ENCODE measurements at places on chromosomes 12 and 14. TPM values are rescaled to one million over a fixed set of nuclear protein-coding genes. Genes with fewer than 3 reads are reported as not detected.

DNA sequence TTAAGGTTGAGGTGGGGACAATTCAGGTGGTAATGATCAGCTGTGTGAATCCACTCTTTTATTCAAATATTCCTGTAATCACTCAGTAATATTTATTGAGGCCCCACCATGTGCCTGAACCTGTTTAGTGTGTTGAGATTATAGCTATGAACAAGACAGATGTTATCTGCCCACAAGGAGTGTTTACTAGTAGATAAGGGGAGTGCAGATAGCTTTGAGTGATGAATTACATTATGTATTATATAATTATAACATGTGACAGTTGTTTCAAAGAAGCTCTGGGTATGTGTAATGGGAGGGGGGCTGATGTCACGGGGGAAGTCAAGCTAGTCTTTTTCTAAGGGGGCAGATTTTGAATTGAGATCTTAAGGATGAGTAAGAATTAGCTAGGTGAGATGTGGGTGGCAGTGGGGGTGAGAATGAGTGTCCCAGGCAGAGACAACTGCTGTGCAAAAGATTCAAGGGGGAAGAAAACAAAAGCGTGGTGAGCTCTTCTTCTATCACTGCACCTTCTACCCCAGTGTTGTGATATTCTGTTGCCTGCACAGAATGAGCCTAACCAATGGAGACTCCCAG is 21.3 kb upstream of the SRRM4 start:
- H3K27ac ChIP-seq, result no peak overlapping the region
- no peaks in the 10 kb centered on the region for H3K27me3 ChIP-seq
- no peak for DNase-seq

The AQP5 gene
- polyA plus RNA-seq, result 2.9 TPM

The WIF1 gene
- not detected for polyA plus RNA-seq

DNA sequence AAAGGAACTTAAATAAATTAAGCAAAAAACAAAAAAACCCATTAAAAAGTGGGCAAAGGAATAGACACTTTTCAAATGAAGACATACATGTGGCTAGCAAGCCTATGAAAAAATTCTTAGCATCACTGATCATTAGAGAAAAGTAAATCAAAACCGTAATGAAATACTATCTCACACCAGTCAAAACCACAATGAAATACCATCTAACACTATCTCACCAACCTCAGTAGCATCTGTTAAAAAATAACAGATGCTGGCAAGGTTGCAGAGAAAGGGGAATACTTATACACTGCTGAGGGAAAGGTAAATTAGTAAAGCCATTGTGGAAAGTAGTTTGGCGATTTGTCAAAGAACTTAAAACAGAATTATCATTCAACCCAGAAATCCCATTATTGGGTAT is 381.1 kb downstream of the FLRT2 start:
- no peak overlapping the region for H3K4me3 ChIP-seq
- DNase-seq, result no peak
- no peak overlapping the region for H3K27ac ChIP-seq
- H3K27me3 ChIP-seq, result no peaks in the 10 kb centered on the region

The ACVRL1 gene
- polyA plus RNA-seq, result 13.3 TPM

The CD4 gene
- 7.3 TPM for polyA plus RNA-seq

DNA sequence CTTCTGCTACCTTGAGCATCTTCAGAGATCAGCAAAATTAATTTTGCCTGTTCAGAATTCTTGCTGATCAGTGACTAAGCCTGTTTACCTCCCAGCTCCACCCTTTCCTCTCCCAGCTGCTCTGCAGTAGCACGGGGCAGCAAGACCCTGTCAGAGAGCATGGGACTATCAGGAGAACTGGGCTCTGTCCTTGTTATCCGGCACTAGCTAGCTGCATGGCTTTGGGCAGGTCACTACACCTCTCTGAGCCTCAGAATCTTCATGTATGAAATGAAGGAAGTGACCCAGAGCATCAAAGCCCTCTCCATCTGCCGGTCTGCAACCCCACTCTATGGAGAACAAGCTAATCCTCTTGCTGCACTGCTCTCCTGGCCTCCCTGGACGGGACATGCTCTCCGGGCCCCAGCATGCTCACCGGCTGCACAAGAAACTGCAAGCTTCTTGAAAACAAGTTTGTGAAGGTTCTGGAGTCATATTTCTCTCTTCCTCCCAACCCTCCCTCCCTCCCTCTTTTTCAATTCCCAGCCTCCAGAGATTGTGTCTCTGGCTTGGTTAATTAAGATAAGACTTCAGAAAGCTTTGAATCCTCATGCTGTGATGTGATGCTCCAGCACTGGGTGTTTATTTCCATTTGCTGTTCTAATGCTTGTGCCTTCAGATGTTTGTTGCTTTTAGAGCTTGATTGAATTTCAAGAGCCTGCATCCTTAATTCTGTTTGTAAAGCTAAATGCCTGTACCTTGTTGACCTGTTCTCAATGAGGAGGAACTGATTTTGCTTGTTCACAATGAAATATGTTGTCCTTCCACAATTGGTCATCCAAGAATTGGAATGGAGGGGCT is 101.1 kb downstream of the CRACR2A start:
- DNase-seq, result no peak
- H3K4me3 ChIP-seq, result no peak overlapping the region
- H3K4me1 ChIP-seq, result no peaks in the 10 kb centered on the region
- no peak overlapping the region for H3K27ac ChIP-seq

DNA sequence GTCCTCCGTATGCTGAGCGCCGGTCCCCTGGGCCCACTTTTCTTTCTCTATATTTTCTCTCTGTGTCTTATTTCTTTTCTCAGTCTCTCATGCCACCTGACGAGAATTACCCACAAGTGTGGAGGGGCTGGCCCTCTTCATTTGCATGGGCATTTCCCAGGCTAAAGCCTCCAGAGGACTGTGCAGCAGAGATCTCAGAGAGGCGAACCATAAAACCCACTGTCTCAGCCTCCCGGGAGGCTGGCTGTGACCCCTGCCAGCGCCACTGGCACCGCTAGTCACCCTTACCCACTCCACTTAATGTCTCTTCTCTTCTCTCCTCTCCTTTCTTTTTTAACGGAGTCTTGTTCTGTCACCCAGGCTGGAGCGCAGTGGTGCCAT is 7.1 kb upstream of the SERPINA9 start:
- H3K36me3 ChIP-seq, result no peaks in the 10 kb centered on the region
- peaks cover 30% of the 10 kb centered on the region for H3K27me3 ChIP-seq
- DNase-seq, result no peak
- H3K4me1 ChIP-seq, result no peaks in the 10 kb centered on the region
- no peak overlapping the region for H3K4me3 ChIP-seq
- H3K27ac ChIP-seq, result no peak overlapping the region

DNA sequence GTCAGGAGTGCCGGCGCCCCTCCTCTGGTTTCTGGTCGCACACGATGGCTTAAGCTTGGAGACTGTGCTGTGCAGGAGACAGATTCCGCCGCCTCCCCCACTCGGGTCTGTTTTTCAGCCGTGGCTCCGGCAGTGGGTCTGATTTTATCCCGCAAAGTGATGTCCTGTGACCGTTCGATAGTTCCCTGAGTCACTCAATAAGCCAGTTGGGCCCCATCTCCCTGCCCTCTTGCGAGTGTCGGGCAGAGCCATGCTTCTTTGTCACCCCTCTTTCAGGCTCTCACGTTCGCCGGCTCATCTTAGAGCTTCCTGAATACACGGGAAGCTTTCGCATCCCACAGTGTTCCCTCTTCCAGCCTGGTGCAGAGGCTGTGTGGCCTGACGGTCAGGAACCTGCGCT is 127.8 kb upstream of the RFLNA start:
- no peak for DNase-seq
- no peaks in the 10 kb centered on the region for H3K27me3 ChIP-seq
- H3K27ac ChIP-seq, result no peak overlapping the region
- no peaks in the 10 kb centered on the region for H3K4me1 ChIP-seq
- no peak overlapping the region for H3K4me3 ChIP-seq
- H3K36me3 ChIP-seq, result no peaks in the 10 kb centered on the region

- no peak overlapping the region for H3K4me3 ChIP-seq
- DNase-seq, result no peak
- H3K4me1 ChIP-seq, result no peaks in the 10 kb centered on the region
- no peaks in the 10 kb centered on the region for H3K27me3 ChIP-seq
Observed at GRCh38 chr12:55188974-55189556, 31.8 kb upstream of the OR10A7 start.

DNA sequence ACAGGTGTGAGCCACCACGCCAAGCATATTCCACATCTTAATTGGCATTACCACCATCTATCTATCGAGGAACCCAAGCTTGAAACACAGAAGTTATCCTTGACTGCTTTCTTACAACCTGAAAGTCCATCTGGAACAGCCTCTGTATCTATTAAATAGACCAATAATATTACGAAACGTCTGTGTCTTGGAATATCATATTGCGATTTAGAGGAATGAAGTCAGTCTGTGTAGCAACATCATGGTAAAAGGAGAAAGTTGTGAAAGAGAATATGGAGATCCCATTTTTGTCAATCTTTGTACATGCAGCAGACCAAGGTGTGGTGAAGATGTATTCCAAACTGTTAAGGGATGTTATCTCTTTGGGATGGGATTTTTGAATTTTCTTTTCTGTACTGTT is 25.8 kb upstream of the MAX start:
- no peak overlapping the region for H3K4me3 ChIP-seq
- no peaks in the 10 kb centered on the region for H3K4me1 ChIP-seq
- no peaks in the 10 kb centered on the region for H3K27me3 ChIP-seq
- H3K27ac ChIP-seq, result no peak overlapping the region
- DNase-seq, result no peak

GRCh38 chr14:58738876-58739275 is 101.1 kb downstream of the DACT1 start:
- no peak overlapping the region for H3K27ac ChIP-seq
- H3K4me3 ChIP-seq, result no peak overlapping the region
- DNase-seq, result no peak

DNA sequence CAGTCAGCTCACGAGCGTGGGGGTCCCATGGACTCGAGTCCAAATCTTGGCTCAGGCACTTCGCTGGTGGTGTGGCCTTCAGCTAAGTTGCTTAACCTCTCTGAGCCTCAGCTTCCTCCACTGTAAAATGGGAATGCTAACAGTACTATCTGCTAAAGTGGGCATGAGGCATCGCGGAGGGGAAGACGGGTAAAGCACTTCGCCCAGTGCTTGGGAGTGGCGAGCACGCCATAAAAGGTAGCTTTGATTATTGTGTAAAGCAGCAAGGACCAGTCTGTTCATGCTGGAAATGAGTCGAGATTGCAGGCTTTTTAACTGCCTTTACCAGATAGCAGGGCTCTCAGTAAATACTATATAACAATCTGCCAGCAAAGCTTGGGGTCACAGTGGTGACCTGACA is 24.5 kb downstream of the HRK start:
- H3K27me3 ChIP-seq, result no peaks in the 10 kb centered on the region
- no peak overlapping the region for H3K27ac ChIP-seq
- H3K36me3 ChIP-seq, result no peaks in the 10 kb centered on the region
- no peak overlapping the region for H3K4me3 ChIP-seq
- no peaks in the 10 kb centered on the region for H3K4me1 ChIP-seq

DNA sequence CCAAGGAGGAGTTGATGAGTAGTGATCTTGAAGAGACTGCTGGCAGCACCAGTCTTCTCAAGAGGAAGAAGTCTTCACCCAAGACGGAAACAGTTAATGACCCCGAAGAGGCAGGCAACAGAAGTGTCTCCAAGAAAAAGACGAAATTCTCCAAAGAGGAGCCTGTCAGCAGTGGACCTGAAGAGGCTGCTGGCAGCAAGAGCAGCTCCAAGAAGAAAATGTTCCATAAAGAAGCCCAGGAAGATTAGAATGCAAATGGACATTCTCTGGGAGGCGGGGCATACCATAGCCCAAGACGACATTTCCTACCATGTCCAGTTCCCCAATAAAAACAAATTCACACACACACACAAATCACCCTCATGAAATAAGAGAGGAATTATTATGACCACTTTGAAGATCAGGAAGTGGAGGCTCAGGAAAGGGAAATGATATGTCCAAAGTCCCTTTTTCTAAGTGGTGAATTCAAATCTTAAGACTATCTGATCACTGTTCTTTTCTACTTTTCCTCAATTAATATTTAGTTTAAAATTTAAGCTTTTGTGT is 131.8 kb downstream of the PAWR start:
- H3K36me3 ChIP-seq, result no peaks in the 10 kb centered on the region
- peaks cover 22% of the 10 kb centered on the region for H3K4me1 ChIP-seq
- H3K27ac ChIP-seq, result peak overlapping the region; percentile 47
- DNase-seq, result no peak
- H3K27me3 ChIP-seq, result no peaks in the 10 kb centered on the region
